ENCODE measurements at places on chromosomes 13 and 19. TPM values are rescaled to one million over a fixed set of nuclear protein-coding genes. Genes with fewer than 3 reads are reported as not detected.

DNA sequence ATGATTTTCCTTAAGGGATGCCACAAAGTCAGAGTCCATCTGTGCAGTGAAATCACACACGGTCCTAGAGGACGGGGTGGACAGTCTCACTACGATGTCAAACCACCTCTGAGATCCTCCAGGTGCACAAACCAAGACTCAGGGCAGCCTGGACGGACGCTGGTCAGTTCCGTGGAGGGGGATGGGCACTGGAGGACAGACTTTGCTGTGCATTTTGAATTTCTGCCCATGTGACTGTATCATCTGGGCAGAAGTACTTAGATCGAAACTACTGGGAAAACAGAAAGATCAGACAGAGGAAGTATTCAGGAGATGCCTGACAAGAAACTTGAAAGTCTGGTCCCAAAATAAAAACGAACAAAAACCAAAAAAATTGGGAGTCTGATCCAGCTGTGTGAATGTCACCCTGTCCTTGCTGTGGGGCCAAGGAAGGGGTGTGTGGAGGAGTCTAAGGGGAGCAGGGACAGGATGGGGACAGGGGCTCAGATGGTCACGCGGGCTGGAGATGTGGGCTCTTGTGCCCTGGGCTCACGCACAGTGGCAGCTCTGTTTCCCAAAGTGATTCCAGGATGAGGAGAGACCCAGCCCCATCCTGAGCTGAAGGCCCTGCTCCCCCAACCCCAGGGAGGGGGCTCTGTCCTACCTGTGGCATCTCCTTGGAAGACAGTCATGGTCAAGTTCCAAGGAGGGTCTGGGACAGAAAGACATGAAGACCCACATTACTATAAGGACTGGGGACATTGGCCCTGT, 1.5 kb downstream of the SIGLEC8 start:
- no peak for DNase-seq

- no peak for DNase-seq
Observed at GRCh38 chr19:14886032-14886431, at the start of gene OR7A17. Gene OR7A17 (minus strand): TSS chr19:14886132. CDS start chr19:14881355, 4,777 bp downstream.

DNA sequence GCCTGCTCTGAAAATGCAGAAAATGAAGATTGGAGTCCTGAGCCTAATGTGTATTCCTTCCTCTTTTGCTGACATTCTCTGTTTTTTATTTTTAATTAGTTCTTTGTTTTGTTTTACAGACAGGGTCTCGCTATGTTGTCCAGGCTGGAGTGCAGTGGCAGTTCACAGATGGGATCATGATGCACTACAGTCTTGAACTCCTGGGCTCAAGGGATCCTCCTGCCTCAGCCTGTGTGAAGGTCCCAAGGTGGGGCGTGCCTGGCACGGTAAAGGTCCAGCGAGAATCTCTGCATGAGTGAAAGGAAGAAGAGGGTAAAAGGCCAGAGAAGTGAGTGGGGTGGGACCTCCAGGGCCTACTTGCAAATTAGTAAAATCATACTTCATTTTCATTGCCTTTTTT, 34.3 kb upstream of the DGKH start:
- no peak for DNase-seq

DNA sequence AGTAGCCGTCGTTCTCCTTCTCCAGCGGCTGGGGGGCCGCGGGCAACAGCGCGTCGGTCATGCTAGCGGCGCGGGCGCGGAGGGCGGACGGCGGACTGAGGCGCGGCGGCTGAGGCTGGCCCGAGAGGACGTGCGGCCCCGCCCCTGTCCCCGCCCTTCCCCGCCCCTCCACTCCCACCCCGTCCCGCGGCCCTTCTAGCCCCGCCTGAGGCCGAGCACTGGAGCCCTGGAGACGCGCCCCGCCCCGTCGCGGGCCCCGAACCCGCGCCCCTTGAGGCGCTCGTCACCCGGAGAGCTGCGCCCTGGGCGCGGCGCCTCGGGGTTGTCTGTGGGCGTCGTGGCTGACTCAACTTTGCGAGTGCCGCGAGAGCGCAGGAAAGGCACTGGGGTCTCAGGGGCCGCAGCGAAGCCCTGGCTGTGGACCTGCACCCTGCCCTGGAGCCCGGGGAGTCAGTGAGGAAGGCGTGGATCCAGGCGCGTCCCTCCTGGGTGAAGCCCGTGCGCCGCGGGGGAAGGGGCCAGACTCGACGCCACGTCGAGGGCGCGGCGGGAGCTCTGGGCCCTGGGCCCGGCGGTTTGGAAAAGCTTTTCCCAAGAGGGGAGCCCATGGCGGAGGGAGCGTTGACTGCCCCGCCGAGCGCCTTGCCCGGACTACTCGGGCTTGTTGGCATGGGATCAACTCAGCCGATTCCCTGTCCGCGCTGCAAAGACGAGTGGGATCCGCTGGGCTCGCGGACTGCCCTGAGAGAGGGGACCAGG, at the start of gene RHPN2:
TSS of gene RHPN2 (minus strand) at position 97 of the 759 bp plus-strand sequence. CDS start at position 61, 36 bp downstream.
- DNase-seq: peak; percentile 74

The NOVA2 gene
- 0.47 TPM for total RNA-seq

- no peak for DNase-seq
Observed at GRCh38 chr19:48509467-48510194, 2.0 kb downstream of the LMTK3 start.

DNA sequence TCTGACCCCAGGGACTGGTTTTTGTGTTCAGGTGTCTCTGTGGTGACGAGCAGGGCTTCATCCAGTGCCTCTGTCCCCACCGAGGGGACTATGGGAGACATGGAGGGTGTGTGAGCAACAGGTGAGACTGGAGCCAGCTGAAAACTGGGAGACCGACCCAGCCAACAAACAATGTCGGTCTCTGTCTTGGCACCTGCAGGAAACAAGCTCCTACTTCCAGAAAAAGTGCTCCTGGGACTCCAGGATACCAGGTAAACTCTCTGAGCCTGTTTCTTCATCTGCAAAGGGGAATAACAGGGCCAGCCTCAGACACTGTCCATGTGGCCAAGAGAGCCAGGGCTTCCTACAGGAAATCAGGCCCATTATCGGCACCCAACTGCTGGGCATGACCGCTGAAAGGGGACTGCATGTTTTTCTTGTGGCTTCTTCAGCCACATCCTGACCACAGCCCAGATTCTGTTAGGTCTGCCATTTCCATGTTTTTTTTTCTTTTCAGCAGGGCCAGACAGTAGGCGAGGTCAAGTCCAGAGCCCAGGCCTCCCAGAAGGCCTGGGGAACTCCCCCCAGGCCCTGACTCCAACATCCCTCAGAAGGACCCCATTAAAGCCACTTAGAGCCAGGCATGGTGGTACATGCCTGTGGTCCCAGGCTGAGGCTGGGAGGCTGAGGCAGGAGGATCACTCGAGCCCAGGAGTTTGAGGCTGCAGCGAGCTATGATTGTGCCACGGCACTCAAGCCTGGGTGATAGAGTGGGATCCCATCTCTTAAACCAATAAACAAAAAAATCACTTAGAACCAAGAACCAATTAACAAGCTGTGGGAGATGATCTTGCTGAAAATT, 836 bp upstream of the BST2 start:
- DNase-seq: no peak

The NLRP11 gene
- not detected for total RNA-seq

GRCh38 chr13:113726961-113727411, 32.0 kb upstream of the TMEM255B start:
- no peak for DNase-seq

- no peak for DNase-seq
Observed at GRCh38 chr19:16039545-16039944, 36.8 kb upstream of the TPM4 start.

GRCh38 chr19:21824679-21825078, 11.3 kb downstream of the ZNF43 start:
- no peak for DNase-seq

- DNase-seq: no peak
Observed at GRCh38 chr19:45376045-45376724, 5.8 kb upstream of the ERCC2 start.

DNA sequence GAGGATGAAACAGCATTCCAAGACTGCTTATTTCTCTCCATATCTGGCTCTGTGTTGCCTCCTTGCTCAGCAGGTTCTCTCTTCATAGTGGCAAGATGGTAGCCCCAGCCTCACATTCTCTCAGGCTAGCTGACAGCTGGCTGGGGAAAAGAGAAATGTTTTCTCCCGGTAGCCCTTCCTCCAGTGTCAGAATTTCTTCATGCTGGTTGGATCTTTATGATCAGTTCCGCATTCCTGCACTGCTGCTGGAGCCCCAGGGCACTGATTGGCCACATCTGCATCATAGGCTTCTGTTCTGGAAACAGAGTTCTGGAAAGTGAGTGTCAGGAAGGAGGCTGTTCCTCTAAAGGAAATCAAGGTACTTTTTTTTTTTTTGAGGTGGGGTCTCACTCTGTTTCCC, 24.6 kb downstream of the POP4 start:
- DNase-seq: no peak

DNA sequence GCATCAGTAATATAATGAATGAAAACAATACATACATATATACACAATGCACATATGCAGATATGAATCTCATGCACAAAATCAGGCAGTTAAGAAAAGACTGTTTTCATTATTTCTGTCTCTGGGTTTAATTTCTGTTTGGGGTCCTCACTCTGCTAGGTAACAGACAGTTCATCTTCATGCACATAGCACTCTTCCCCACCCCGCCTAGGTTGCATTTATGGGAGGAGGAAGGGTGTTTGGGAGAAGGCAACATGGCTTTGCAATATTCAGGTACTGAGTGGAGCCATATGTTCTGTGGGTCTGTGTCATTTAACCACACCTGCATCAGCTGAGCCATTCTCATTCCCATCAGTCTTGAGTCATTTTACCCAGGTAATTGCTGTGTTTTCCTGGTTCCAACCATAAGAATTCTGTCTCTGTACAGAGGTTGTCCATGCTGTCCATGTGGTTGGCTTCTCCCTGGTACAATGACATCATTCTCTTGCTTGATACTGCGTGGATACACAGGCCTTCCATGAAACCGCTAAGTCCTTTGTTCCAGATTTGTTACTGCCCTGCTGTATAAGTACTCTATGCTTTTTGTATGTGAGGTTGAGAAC, 45.3 kb downstream of the RFC3 start:
- no peak for DNase-seq

The FUT6 gene
- 8.4 TPM for total RNA-seq

GRCh38 chr19:39127812-39128515, 2.4 kb downstream of the PAK4 start:
- DNase-seq: no peak

DNA sequence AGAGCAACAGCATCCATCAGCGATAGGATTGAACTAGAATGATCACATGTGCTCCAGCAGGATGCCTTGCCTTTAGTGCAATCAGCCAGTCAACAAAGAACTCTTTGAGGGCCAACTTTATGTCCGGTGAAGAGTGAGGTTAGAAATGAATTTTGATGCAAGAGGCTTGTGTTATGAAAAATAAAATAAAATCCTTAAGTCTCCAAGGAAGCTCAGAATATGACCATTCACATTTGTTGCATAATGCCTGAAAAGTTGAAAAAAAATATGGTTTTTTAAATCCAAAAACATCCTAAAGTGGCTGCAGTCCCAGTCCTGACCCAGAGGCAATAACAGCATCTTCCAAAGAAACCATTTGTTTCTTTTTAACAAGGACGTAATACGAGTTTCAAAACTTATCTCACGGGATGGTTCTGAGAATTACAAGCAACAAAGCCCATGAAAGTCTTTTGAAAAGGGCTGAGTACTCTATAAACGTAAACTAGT, 61.3 kb downstream of the DCLK1 start:
- no peak for DNase-seq

DNA sequence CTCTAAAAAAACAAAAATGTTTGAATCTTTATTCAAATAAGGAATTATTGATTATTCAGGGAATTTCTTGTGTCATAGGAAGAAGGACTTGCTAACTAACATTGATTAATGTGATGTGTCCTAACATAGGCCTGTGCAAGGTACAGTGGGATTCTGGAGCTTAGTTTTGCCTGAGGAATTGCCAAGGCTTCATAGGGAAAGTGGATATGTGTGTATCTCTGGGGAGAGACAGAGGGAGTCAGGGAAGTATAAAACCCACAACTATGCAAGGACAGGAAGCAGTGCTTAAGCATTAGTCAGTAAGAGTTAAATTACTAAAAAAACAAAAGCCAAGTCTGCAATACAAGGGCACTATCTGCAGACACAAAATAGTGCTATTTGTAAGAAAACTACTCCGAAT, 59.6 kb downstream of the WDFY2 start:
- DNase-seq: no peak

The PTGER1 gene
- total RNA-seq: not detected

DNA sequence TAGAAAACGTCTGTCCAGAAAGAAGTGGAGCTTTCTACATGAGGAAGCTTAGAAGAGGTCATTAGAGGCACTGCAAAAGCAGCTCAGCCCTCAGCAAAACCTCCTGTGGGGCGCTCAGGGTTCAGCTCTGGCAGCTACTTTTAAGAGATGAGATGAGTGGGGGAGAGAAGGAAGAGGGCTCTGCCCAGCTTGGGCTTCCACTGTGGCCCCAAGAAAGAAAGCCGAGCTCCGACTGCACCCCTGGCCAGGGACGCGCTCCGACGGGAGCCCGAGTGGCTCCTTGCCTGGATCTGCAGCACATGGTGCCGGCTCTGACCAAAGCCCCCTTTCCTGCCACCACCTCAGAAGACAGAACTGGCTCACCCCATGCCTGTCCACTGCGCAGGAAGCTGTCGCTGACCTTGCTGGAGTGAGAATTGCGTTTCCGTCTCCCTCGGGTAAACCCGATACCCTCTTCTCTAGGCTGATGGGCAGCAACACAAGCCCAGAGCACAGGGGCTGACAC, 36.4 kb downstream of the NAXD start:
- no peak for DNase-seq

DNA sequence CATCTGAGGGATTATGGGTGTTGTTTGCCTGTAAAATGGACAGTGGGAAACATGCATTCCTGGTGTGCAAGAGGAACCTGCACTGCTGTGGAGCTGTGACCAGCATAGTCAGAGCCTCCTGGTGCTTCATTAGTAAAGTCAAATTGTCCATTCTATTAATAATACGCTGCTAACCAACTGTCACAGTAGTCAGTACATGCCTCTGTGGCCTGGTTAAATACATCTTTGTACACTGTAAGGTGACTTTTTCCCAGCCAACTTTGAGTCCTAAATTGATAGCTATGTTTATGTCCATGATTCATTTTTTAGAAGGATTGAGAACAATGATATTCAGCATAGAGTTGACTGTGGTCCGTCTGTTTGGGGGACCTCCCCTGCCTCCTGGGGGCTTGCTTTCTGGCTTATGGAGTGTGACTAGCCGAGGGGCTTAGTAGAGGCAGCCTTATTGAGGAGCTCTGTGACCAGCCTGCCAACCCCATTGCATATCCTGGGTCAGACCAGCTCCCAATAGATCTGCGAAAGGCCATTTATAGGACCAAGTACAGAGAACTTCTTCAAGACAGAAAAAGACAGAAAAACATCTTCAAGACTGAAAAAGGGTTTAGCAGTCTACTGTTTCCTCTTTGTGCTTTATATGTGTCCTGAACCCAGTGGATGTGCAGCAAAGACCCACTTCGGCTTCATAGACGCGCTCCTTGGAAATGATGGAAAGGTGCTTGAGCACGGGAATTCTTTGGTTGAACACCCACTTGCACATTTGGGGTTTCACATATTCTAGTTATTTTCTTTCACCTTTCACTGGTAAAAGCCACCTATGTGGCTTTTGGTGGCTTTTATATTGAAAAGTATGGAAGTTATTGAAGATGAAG, 4.3 kb downstream of the GPR183 start:
- no peak for DNase-seq
